ENCODE measurements at places on chromosomes 13 and 19.

- DNase-seq = no peak
These were observed 54.1 kb downstream of the TSSK6 start for GRCh38 chr19:19461306-19461670.

GRCh38 chr19:30047432-30047831 is 105.4 kb downstream of the URI1 start:
- peak; percentile 7 for DNase-seq

DNA sequence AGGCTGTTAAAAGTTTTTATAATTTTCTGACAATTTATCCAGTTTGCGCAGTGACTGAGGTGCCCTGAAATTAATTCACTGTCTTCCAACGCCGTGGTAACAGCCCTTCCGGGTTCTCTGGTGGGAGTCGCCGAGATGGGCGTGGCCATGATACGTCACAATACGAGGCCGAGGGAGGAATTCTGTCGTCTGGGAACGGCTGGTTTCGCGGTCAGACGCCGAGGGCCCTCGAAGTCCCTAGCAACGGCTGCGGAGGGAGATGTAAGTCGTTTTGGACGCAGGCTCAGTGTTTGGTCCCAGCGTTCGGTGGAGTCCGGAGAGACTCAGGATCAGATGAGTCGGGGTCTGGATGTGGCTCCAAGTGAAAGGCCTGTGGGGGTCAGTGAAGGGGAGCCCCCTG is 21.7 kb downstream of the ZNF613 start:
- DNase-seq = no peak

DNA sequence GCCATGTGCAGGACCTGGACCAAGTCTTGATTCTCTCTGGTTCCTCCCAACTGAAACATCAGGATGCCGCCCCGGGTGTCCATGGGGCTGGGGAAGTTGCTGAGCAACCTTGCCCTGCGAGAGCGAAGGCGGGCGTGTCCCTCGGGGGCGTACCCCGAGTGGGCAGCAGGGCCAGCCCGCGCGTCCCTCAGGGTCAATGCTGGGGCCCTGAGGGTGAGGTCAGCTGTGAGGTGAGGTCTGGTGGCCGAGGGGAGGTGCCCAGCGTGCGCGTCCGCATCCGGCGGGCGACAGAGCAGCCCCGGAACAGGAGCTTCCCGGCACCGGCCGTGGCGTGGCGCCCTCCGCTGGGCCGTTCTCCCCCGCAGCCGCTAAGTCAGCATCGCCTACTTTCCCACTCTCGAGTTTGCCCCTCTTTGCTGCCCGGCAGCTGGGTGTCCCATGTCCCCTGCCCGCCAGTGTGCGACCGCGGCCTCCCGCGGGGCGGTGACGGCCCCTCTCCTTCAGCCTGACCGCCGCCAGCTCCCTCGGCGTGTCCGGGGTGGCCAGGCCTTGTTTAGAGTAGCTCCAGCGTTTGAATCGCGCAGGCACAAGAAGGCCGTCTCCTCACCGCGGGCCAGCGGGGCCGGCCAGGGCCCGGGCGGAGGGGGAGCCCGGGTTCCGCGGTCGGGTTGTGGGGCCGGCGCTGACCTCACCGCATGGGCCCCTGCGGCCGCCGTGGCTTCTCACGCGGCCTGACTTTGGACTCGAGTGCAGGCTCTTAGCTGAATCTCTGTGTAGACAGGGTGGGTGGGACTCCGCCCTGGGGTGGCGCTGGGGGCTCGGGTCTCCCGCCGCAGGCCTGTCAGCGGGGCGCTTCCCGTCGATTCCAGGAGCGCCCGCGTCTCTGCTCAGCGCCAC is 33.0 kb downstream of the GJA3 start:
- peak; percentile 37 for DNase-seq

GRCh38 chr19:46571495-46571894 is 29.6 kb upstream of the CALM3 start:
- peak; percentile 47 for DNase-seq

- no peak for DNase-seq
These were observed 124.1 kb downstream of the COG6 start for GRCh38 chr13:39779337-39780265.

DNA sequence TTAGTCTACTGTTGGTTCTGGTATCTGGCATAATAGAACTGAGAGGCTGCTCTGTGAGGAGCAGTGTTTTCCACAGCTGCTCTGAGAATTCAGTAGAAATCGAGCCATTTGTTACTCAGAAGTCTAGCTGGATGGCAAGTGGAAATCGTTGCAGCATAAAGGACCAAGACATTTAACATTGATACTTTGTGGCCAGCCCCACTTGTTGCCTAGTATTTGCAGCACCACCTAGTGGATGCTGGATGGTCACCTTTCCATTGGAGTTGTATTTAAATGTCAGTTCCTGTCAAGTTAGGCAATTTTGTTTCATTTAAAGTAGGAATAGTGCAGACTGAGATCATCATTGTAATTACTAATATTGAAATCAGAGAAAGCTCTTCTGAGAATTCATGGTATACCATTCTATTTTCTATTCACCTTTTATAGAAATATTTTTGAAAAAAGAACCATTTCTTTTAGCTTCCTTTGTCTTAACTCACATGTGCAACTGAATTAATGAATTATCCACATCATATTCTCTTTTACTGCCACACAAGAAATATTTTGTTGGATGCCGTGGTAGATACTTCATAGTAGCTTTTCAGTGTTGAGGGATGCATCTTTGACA is 64.6 kb downstream of the PDS5B start:
- DNase-seq = peak; percentile 75

- DNase-seq = no peak
These were observed 47.2 kb upstream of the F7 start for GRCh38 chr13:113058129-113058987.

- DNase-seq = no peak
These were observed 10.5 kb upstream of the SLC7A1 start for GRCh38 chr13:29605860-29606526.

DNA sequence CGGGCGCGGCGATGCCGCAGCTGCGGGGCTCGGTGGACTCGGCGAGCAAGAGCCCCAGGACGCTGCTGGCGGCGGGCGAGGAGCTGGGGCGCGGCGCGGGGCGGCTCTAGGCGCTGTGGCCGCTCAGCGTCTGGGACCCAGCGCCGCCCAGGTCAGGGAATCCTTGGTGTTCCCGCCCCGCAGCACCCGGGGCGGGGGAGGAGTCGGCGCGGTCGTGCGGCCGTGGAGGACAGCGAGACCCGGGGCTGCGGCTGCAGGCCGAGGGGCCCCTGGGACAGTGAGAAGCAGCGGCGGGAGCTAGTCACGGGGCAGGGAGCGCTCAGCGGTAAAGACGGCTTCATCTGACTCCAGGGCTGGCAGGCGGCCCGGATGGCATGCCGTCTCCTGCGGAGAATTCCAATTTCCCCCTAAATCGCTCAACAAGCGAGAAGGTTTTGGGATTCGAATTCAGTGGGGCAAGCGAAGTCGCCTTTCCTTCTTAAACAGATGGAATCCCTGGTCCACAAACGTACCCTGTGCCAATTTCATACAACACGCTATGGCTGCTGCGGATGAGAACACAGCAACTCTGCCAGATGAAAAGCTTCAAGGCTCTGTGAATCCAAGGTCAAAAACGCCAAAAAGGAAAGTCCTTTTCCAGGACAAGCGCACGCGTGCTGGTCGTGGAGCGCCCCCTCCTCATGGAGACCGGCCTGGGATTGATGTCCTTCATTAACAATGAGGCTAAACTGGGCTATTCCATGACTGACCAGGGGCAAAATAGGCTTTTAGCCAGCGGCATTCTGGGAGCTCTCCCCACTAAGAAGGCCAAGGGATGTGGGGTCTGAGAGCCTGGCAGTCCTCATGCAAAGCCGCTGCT is 4.2 kb upstream of the ZSCAN4 start:
- peak; percentile 78 for DNase-seq

DNA sequence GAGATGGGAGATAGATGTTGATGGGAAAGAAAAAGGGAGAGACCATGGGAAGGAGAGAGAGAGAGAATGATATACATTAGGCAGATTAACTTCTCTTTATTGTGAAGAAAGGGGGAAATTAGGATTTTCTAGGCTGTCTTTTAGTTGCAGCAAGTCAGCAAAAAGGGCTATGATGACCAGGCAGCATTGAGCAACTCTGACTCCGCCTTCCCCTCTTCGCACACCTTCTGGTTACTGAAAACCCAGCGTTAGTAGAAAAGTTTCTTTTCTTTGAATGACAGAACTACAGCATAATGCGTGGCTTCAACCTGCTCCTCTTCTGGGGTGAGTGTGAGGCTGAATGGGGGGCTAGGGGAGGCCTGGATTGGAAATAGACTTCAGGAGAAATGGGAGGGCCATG is at the start of gene ADGRE1:
TSS of gene ADGRE1 (plus strand) at position 264 of the 400 bp plus-strand sequence. CDS start at position 294, 30 bp downstream.
- DNase-seq = no peak

DNA sequence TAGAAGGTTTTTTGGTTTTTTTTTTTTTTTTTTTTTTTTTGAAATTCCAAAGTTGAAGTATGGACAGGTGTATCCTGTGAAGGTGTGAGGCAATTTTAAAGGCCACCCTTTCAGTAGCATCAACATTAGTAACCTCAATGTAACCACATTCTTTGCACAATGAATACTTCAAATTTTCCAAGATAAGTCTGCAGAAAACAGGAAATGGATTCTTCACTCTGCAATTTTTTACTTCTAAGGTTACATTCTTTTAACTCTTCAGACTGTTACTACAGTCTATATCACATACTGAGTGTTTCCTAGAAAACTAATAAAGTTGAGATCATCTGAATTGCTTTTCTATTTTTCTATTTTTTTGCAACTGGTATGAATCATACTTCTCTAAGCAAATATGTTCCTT is 569.0 kb upstream of the GPC6 start:
- DNase-seq = no peak

GRCh38 chr13:75585153-75585552 is 35.6 kb downstream of the UCHL3 start:
- DNase-seq = no peak

DNA sequence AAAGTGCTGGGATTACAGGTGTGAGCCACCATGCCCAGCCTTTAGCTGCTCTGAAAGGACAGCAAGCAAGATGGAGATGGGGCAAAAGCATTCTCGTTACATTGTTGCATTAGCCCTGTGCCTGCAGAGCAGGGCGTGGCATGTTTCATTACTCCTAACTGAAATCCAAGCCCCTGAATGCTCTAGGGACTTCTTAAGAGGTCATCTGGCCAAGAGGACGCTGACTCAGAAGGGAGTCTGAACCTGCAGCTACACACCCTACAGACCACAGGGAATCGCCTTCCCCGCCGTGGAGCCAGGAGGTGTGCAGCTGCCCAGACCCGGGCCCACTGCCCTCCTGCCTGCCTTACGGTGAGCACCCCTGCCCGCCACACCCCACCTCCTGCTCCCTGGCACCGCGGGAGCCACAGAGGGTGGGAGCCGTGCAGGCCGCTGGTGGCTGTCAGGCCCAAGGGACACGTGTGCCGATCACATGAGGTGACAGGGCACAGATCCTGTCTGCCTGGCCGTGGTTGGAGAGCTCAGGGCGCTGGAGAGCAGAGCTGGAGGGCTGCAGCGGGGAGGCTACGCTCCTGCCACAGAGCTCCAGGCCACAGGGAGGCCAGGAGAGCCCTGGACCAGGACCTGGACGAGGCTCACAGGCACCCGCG is 27.2 kb downstream of the ADPRHL1 start:
- DNase-seq = peak; percentile 28

- DNase-seq = peak; percentile 42
These were observed 2832.4 kb downstream of the PCDH9 start for GRCh38 chr13:64397701-64398100.

DNA sequence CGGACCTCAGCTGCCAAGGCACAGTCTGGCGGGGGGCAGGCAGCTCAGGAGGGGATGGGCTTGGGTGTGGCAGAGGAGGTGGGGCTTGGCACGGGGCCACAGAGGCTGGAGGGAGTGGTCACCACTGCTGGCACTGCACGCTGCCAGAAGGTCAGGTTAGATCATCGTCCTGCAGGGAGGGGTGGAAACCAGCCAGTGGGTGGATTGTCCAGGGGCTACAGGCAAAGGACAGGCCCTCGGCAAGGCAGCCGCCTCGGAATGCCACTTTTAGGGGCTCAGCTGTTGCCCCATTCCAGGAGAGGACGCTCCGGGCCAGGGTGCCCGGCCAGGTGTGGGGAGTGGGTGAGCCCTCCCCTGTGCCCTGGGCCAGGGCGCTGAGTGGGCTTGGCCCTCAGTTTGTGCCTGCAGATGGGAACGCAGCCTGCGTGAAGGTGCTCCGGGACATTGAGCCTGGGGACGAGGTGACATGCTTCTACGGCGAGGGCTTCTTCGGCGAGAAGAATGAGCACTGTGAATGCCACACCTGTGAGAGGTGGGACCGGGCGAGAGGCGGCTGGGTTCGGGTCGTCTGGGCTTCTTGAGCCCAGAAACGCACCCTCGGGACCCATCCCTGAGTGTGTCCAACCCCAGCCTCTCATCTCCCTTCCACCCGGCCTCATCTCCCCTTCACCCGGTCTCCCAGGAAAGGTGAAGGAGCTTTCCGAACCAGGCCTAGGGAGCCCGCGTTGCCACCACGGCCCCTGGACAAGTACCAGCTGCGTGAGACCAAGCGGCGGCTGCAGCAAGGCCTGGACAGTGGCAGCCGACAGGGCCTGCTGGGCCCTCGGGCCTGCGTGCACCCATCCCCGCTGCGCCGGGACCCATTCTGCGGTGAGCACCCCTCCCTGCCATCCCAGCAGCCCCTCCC is 6.4 kb downstream of the KMT5C start:
- peak; percentile 59 for DNase-seq
